ENCODE measurements at places on chromosomes 7 and 10. TPM values are rescaled to one million over a fixed set of nuclear protein-coding genes. Genes with fewer than 3 reads are reported as not detected.

Gene ITGB8
- total RNA-seq, result 8.5 TPM

Gene TRIL
- total RNA-seq, result 27.5 TPM

Gene ANKRD61
- 0.14 TPM for total RNA-seq

Gene HMX2
- total RNA-seq, result not detected

Gene DENND2A
- 1.0 TPM for total RNA-seq

Gene SLC16A9
- 0.05 TPM for total RNA-seq

Gene RBP3
- total RNA-seq, result not detected

GRCh38 chr7:3787717-3788264, 486.7 kb downstream of the SDK1 start:
- DNase-seq, result peak; percentile 12

- DNase-seq, result peak; percentile 74
These were observed 25.1 kb downstream of the CASP7 start for GRCh38 chr10:113704637-113705343.

- DNase-seq, result no peak
These were observed 123.1 kb upstream of the CCDC6 start for GRCh38 chr10:60029475-60029874.

DNA sequence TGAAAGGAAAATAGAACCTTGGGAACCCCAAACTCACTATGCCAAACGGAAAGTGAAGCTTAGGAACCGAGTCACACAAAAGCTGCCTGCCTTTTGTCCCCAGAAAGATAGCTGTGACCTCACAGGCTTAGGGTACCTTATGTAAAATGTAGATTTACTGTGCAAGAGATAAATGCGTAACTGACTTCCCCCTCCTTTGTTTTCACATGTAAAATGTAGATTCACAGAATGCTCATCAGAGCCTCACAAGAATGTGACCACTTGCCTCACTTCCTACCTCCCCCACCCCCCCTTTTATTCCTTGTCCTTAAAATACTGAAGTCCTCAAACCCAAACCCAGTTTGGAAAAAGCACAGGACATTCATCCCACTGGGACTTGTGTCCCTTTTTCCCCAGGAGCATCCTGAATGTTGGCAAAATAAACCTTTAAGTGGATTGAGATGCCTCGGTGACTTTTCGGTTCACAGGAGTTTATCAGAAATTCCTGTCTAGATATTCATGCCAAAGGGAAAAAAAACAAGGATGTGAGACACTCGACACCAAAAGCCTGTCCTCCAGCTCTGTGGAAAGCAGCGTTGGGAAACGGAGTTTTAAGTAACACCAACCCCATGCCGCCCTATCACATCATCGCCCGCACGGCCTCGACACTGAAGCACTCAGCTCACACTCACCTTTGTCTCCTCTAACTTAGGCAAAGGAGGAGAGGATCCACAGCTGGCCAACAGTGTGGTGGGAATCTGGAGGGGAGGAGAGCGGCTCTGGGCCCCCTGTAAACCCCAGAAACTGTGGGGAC, 45.9 kb downstream of the SVIL start:
- DNase-seq, result peak; percentile 52

DNA sequence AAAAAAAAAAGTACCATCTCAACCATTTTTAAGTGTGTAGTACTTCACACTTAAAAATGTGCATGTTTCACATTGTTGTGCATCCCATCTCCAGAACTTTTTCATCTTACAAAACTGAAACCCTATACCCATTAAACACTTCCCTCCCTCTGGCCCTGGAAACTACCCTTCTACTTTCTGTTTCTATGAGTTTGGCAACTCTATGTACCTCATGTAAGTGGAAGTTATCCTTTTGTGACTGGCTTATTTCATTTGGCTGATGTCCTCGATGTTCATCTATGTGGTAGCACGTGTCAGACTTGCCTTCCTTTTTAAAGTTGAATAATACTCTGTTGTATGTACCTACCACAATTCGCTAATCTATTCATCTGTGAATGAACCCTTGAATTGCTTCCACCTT, 12.2 kb downstream of the KCNMA1 start:
- no peak for DNase-seq

GRCh38 chr10:113103131-113103840, 153.2 kb downstream of the TCF7L2 start:
- no peak for DNase-seq

- no peak for DNase-seq
These were observed 39.1 kb downstream of the PDE1C start for GRCh38 chr7:32030904-32031692.

DNA sequence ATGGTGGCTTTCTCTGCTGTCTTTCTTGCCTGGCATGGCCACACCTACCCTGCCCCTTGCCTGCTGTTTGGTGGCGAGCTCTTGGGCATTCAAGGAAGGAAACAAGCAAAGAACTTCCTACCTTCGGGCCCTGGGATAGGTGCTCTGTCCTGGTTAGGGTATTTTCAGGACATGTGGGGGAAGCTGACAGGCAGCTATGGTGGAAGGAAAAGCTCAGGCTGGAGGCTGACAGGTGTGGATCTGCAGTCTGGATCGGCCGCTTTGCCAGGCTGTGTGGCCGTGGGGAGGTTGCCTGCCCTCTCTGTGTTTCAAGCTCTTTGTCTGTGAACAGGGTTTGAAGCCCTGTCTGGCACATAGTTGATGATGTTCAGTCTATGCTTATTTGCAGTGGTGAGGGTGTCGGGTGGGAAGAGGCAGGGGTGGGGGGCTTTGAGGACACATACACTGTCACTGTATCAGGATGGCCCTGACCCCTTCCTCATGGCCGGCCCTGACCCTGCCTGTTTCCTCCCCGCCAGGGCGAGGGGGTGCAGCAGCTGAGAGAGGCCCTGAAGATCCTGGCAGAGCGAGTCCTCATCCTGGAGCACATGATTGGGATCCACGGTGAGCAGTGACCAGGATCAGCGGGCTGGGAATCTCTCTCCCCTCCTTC, 73.7 kb downstream of the MYL10 start:
- DNase-seq, result no peak

GRCh38 chr7:49774459-49775064, 1.1 kb downstream of the VWC2 start:
- DNase-seq, result no peak

- no peak for DNase-seq
These were observed 62.1 kb upstream of the EFCAB10 start for GRCh38 chr7:105643384-105643783.

- DNase-seq, result no peak
These were observed 20.9 kb upstream of the CYP51A1 start for GRCh38 chr7:92155108-92155739.

- DNase-seq, result no peak
These were observed 42.1 kb upstream of the ANAPC16 start for GRCh38 chr10:72173619-72174296.

- DNase-seq, result no peak
These were observed 168.4 kb upstream of the DKK1 start for GRCh38 chr10:52145636-52146035.

GRCh38 chr10:73581918-73582317, 9.2 kb downstream of the USP54 start:
- no peak for DNase-seq

DNA sequence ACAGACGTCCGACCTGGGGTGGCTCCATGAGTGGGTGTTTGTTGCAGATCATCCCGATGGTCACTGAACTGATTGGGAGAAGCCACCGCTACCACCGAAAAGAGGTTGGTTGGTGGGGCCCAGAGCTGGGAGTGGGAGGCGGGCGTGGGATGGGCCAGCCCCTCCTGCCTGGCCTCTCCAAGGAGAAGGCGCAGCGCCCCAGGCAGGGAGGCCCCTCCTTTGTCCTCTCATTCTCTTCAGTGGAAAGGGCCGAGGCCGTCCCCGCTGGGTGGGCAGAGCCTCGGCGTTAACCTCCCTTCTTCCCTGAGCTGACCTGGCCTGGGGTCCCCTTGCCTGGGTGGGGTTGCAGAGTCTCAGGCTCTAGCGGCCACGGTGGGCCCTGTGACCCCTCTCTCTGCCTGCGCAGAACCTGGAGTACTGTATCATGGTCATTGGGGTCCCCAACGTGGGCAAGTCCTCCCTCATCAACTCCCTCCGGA, 5.2 kb downstream of the MTG1 start:
- no peak for DNase-seq

- no peak for DNase-seq
These were observed 22.8 kb upstream of the ZNF716 start for GRCh38 chr7:57427146-57427545.

- peak; percentile 68 for DNase-seq
These were observed 670 bp downstream of the TPK1 start for GRCh38 chr7:144835155-144835611.

DNA sequence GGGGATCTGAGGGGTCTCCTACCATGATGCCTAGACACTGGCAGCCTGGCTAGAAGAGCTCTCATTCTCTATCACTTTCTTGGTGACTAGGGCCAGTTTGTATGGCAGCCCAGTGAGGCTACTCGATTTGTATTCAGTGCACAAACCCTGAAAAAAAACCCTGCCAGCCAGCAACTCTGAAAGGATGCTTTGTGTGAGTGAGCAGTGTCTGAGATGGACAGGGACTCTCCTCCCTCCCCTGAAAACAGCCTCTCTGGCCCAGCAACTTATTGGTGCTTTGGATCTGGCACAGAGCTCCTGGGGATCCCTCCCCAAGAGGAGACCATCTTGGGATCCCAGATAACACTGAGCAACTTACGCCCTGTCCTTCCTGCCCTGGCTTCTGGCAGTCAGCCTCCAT, 10.8 kb upstream of the LRRC4 start:
- DNase-seq, result no peak

All from dermis blood vessel endothelial cell (primary cell).